Skeletal muscle tissue (tissue), 5 donors: ENCODE measurements at places on chromosomes 12 and 14. TPM values are rescaled to one million over a fixed set of nuclear protein-coding genes. Genes with fewer than 3 reads are reported as not detected.

The KRT7 gene
- total RNA-seq = not detected

The IPO4 gene
- 32.9 TPM for total RNA-seq

The RD3L gene
- not detected for total RNA-seq

The TAS2R19 gene
- total RNA-seq = 9.9 TPM

The HOMEZ gene
- 5.7 TPM for total RNA-seq
